ENCODE measurements at places on chromosomes 12 and 14.

- DNase-seq: no peak
Observed at GRCh38 chr14:39593377-39593776, 161.1 kb upstream of the FBXO33 start.

- no peak for DNase-seq
Observed at GRCh38 chr12:3242199-3242863, 165.2 kb downstream of the TSPAN9 start.

DNA sequence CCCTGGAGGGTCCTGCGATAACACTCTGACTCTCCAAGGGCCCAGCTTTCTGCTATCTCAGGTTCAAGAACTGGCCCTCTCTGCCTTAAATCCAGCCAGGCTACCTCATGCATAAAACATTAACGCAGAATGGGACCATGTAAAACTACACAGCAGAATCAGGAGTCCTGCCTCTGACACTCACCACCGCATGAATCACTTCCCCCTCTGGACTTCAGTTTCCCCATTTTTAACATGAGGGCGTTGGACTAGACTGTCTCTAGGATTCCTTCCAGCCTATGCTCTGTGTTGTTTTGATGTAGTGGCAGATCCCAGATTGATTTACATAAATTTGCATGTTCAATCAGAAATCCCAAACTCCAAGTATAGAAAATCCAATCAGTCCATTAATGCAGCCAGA is 3.3 kb downstream of the NCKAP5L start:
- no peak for DNase-seq

DNA sequence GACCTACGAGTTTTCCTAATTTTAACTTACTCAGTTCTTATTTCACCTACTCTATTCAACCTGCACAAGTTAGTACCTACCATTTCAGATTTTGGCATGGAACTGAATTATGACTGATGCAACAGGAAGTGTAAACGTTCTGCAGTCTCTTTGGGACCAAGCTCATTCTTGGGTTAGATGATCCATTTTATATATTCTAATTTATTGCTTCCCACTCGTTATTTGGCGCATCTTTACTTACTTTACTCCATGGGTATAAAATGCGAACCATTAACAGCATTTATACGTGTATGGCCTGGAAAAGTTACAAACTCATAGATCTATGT is 1.0 kb upstream of the EML1 start:
- no peak for DNase-seq

DNA sequence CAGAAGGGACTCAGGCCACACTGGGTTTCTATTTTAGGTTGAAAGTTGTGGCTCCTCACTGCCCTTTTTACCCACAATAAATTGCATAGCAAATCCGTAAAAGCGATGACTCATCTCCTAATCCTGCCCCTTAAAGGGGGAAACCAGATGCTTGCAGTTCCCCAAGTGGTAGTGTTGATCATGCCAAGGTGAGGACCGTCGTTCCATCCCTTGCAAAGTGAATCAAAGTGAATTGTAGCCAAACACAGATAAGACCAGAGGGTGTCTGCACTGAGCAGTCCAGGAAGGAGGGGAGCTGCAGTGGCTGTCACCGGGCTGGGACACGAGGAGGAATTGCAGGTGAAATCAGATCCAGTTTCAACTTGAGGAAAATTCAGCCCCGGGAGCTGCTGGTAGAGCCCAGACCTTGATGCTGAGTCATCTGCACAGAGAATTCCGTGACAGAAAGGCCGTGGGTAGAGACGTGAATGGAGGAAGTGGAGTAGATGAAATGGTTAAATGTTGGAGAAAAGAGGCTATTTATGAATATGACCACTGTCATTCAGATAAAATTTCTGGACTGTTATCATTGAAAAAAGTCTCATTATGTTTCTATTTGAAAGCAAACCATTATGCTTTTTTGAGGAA is 44.2 kb upstream of the MMP17 start:
- no peak for DNase-seq

GRCh38 chr14:66152302-66152701 is 333.9 kb upstream of the CCDC196 start:
- no peak for DNase-seq

DNA sequence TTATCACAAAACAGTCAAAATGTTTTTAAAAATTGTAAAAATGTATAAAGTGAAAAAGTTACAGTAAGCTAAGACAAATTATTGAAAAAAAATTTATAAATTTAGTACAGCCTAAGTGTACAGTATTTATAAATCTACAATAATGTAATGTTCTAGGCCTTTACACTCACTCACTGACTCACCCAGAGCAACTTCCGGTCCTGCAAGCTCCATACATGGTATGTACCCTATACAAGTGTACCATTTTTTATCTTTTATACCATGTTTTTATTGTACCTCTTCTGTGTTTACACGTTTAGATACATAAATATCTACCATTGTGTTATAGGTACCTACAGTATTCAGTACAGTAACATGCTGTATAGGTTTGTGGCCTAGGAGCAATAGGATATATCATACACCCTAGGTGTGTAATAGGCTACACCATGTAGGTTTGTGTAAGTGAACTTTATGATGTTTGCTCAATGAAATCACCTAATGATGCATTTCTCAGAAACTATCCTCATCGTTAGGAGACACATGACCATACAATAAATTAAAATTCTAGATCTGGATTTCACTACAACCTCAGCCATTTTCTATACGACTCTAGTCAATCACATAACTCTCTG is 66.8 kb downstream of the TXNDC16 start:
- DNase-seq: no peak

DNA sequence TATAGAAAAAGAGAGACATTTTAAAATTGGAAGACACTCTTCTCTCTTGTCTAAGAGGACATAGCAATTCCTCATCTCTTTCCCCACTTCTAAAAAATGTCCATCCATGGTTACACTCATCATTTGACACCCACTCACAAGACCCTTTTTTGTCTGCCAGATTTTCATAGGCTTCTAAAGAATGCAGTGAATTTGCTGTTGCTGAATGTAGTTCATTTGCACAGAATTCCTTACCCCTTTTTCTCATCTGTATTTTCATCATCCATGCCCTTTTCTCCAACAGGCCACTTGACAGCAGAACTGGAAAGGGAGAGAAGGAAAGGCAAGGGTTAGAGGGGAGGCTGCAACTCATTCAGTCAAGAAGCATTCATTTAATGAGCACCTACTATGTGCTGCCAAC is 128.0 kb downstream of the NUAK1 start:
- no peak for DNase-seq

GRCh38 chr14:73787486-73788316 is 63.9 kb upstream of the PTGR2 start:
- peak; percentile 17 for DNase-seq

GRCh38 chr12:102879144-102879763 is 37.8 kb downstream of the PAH start:
- no peak for DNase-seq

- DNase-seq: no peak
Observed at GRCh38 chr12:48881686-48882314, 16.1 kb upstream of the RND1 start.

- DNase-seq: no peak
Observed at GRCh38 chr12:90916516-90916915, 38.5 kb downstream of the CCER1 start.

DNA sequence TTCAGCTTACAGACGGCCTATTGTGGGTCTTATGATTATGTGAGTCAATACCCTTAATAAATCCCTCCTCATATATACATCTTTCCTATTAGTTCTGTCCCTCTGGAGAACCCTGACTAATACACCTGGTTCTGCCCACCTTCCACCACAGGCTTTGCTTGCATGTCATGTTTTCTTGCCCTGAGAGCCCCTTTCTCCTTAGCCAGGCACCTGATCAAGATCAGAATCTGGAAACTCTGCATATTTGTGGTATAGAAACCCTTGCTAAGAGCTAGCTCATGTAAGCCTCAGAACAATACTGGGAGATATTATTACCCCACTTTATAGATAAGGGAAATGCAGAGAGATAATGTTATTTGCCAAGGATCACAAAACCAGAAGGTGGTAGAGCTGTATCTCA is 52.9 kb upstream of the JDP2 start:
- no peak for DNase-seq

GRCh38 chr12:14900521-14901227 is 15.0 kb upstream of the MGP start:
- DNase-seq: no peak

GRCh38 chr12:7935590-7936581 is at the start of gene SLC2A3:
TSS of gene SLC2A3 (minus strand) at chr12:7936187. CDS start at chr12:7936034, 153 bp downstream.
- DNase-seq: peak; percentile 86

- no peak for DNase-seq
Observed at GRCh38 chr14:94473666-94474410, 2.2 kb downstream of the SERPINA9 start.

DNA sequence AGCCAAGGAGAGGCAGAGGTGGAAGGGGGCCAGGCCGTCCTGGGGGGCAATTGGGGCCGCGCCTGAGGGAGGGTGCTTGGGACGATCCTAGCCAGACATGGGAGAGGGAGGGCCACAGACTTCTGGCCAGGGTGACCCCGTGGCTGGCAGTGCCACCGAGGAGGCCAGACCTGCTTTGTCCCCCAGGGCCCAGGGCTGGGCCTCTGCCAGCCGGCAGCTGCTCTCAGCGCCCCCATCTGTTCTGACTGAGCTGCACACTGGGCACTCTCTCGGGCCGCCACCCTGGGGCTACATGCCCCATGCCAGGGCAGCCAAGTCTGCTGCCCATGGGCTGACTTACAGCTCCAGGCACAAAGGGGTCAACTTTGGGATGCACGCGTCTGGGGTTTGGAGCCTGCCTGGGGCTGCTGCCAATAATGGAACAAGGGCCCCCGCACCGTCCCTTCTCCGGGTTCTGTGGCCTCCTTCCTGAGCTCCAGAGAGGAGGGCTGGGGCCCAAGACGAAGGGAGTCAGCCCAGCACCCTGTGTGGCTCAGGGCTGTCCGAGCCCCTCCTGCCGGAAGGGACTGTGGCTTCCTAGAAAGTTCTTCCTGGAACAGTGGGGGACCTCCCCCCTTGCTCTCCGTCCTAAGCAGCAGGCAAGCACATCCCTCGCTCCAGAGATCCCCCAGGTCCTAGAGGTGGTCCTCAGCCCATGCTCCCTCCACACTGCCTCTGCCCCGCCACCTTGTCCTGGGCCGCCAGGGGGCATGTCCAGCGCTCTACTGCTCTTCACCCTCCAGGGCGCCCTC is 1.1 kb downstream of the ADSS1 start:
- no peak for DNase-seq

GRCh38 chr12:84805474-84805858 is 107.1 kb downstream of the SLC6A15 start:
- no peak for DNase-seq

GRCh38 chr12:91702843-91703425 is 442.7 kb downstream of the BTG1 start:
- no peak for DNase-seq

- DNase-seq: no peak
Observed at GRCh38 chr12:96327889-96328288, 72.3 kb downstream of the CDK17 start.

GRCh38 chr12:107469011-107469410 is 216.6 kb upstream of the PWP1 start:
- no peak for DNase-seq

GRCh38 chr14:102903889-102904512 is 18.5 kb upstream of the AMN start:
- DNase-seq: no peak

DNA sequence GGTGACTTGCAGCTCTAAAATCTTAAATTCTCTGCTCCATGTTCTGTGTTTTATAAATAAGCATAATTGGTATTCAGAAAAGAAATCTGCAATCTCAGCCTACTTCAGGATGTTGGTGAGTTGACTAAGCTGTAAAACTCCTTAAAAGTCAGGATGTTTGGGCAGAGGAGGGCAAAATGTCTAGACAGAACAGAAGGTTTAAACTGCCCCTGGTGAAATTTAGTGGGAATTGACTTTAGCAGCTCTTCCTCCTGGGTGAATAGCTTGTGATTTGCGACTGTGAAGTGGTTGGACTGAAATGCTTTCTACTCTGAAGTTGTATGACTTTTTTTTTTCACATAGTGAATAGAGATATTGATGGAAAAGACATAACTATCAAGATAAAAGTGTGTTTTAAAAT is 85.8 kb downstream of the CAND1 start:
- DNase-seq: no peak

- no peak for DNase-seq
Observed at GRCh38 chr12:41908206-41908605, 236.5 kb downstream of the GXYLT1 start.

GRCh38 chr14:63438065-63438757 is 105.0 kb downstream of the PPP2R5E start:
- peak; percentile 30 for DNase-seq

- DNase-seq: no peak
Observed at GRCh38 chr12:68536885-68537485, 73.7 kb upstream of the RAP1B start.

GRCh38 chr14:55092341-55092740 is 36.7 kb upstream of the LGALS3 start:
- no peak for DNase-seq

DNA sequence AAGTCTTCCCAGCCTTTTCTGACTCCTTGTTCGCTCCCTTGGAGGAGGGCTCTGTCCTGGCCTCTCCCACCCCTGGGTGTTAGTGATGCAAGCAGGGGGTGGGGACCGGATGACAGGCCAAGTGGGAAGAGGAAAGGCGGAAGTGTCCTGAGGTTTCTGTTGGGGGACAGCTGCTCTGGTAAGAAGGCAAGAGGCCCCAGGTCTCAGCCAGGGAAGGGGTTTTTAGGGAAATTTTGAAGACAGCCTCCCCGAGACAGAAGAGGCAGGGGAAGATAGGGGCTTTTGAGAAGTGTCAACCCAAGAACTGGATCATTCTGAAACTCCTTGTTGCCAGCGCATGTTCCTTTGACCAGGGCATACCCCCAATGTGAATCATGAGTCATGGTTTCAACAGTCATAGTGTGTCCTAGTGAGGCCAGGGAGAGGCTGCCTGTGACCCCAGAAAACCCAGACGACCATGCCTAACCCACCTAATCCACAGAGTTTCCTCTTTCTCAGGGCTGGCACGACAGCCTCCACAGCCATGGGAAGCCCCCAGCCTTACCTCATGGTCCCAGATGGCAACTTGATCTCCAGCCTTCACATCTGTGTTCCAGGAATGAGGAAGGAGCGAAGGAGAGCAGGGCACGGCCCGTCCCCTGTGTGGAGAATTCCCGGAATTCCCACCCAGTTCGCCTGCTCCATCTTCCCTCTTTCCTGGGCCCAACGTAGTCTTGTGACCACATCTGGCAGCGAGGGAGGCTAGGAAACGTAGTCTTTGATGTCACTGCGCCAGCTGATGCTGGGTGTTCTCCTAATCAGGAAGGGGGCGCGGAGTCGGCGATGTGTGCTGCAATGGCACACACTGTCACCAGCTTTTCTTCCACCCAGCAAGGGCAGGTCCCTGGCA is 4.9 kb upstream of the GPR132 start:
- no peak for DNase-seq

DNA sequence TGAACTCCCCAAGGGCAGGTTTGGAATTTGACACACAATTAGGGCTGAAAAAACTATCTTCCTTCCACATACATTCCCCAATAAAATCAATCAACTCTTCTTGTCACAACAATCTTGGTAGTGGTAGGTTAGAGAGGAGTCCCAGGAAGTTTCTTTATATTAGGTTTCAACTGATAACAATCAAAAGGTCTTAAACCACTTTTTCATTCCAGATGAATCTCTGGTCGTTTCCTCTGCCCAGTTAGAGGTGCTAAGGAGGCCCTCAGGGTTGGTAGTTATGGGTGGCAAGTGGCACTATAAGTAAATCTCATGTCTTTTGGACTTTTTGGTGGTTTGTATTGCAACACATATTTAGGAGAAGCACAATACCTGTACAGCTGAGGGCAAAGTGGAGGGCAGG is 1.7 kb upstream of the SLC38A2 start:
- DNase-seq: no peak

All from activated T-helper 1 cell treated with anti-CD3 and anti-CD28 coated beads, Interleukin-12 subunit alpha, Interleukin-12 subunit beta, Interleukin-2, Interleukin-4 antibody, amounts not matched to agents 30 ng/mL and 10 ng/mL and 1 ng/mL, durations not matched to agents 14 hours and 24 hours and 36 hours (primary cell).